ENCODE measurements at places on chromosomes 2 and 18.

GRCh38 chr2:172914341-172915008 lies 161.2 kb upstream of the MAP3K20 start:
- no peak for DNase-seq

DNA sequence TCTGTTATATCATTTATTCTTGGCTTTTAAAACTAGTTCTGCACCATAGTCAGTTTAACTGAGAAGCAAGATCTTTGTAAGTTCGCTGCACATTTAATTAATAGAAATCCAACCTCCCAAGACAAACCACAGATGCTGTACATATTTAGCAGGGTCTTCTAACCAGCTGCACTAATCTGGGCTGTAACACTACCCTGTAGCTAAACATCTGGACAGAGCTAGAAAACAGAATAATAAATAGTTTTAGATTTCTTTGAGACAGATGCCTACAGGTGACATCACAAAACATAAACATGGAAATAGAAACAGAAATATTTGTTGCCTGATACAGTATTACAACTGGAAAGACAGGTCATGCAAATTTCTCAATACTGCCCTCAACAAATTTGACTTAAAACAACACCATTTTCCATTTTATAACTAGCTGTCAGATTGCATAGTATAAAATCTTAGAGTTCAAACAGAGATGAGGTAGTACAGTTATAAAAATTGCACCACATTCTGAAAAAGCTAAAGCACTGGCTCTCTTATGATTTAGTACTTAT lies 315.1 kb downstream of the NR4A2 start:
- no peak for DNase-seq

GRCh38 chr18:47915930-47916329 lies 14.5 kb downstream of the SMAD2 start:
- no peak for DNase-seq

GRCh38 chr2:121794233-121794632 lies 38.8 kb downstream of the TSN start:
- DNase-seq, result no peak

- no peak for DNase-seq
Observed at GRCh38 chr2:68127358-68128242, 30.1 kb upstream of the PNO1 start.

DNA sequence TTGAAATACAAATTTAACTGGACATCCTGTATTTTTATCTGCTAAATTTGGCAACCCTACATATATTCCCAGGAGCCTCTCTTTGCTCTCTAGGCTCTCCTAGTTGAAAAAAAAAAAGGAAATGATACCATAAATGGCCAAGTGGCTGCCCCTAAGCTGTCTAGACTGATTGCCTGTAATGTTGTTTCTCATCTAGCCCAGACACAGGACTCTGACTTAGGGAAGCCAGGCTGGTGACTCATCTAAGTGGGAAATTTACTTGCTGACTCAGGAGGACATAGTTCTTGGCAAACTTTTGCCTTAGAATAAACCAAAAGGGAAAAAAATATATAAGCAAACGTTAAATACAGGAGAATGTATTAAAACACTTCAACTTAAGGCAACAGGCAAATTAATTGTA lies 14.6 kb upstream of the ITGAV start:
- DNase-seq, result peak; percentile 98

DNA sequence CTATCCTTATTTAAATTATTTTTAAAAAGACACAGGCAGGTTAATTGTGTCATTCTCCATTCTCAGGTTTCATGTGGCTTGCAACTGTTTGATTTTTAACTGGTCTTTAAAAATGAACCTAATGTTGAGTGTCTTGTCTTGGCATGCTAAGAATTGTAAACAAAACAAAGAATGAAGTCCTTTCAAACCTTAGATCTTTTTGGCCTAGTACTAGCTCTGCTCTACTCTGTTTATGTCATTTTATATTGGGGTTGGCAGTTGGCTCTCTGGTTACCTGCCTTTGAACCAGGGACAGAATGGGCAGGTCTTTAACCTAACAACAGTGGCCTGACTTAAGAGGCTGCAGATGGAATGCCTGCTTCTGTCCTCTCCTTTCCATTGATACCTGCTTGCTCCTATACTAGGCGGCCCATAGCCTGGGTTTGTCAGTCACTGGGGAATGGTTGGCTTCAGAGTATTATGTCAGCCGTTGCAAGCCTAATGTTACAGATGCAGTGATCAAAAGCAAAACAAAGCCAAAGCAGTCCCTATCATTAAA lies 85.5 kb downstream of the MTA3 start:
- DNase-seq, result no peak

DNA sequence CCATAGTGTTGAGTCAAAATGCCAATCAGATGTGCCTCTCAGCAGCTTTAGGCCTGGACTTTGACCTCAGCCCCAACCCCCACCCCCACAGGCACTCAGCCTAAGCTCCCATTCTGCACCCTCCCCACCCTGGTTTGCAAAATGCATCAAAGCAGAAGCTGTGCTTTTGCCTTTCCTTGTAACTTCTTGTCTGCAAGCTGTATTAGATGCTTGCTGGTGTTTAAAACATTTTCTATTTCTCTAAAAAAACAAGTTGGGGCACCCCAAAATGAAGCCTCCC lies 26.6 kb upstream of the STEAP3 start:
- DNase-seq, result no peak

- no peak for DNase-seq
Observed at GRCh38 chr2:121561617-121562268, 31.1 kb downstream of the RNU4ATAC start.

DNA sequence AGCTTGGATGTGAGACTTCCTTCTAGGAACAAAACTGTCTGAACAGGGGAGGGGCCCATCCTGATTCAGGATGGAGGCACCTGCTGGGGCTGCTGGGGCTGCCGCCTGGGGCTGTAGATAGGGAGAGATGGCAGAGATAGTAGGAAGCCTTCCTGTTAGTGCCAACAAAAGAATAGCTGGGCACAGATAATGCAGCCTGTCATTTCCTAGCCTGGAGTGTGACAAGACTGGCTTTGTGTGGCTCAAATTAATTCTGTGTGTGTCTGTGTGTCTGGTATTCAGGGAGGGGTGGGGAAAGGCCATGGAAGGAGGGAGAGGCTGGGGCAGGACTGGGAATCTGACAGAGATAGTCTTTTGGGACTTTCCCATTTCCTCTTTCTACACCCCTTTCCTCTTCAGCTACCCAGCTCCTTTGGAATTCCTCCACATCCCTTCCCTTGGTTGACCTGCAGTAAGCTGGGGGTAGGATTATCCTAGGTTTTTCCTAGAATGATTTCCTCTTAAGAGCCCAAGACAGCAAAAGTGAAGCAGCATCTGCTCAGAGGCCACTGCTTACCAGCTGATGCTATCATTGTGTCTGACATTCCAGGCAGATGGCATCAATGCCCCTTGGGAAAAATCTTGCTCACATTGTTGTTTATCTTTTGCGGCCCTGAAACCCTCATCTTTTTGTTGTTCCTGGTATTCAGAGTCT lies 144.9 kb upstream of the LHCGR start:
- DNase-seq, result no peak

Measured in AG04449 (cell line).